ENCODE measurements at places on chromosomes 4 and X. TPM values are rescaled to one million over a fixed set of nuclear protein-coding genes. Genes with fewer than 3 reads are reported as not detected.

TMEM255A gene
- total RNA-seq: not detected

ANXA5 gene
- total RNA-seq: 402 TPM

FBXL5 gene
- 97.8 TPM for total RNA-seq

PNMA5 gene
- not detected for total RNA-seq

SLC39A8 gene
- total RNA-seq: 5.0 TPM

UGT2B10 gene
- total RNA-seq: not detected

RS1 gene
- total RNA-seq: not detected

VCX gene
- total RNA-seq: not detected

MFAP3L gene
- 5.4 TPM for total RNA-seq

HSFX4 gene
- not detected for total RNA-seq

TRPC5OS gene
- not detected for total RNA-seq

IL1RAPL1 gene
- 0.22 TPM for total RNA-seq

TCEAL6 gene
- total RNA-seq: not detected

GAGE12F gene
- not detected for total RNA-seq

HTT gene
- 34.3 TPM for total RNA-seq

CT45A5 gene
- total RNA-seq: not detected

GPR34 gene
- not detected for total RNA-seq

FRG2 gene
- not detected for total RNA-seq

BRS3 gene
- not detected for total RNA-seq

GLUD2 gene
- total RNA-seq: 0.79 TPM

SERTM2 gene
- not detected for total RNA-seq

TEX13B gene
- total RNA-seq: not detected

MAGEA10 gene
- total RNA-seq: not detected

GPRIN3 gene
- total RNA-seq: 0.65 TPM

TDO2 gene
- not detected for total RNA-seq

TLR7 gene
- total RNA-seq: not detected

ODAPH gene
- not detected for total RNA-seq

ANAPC4 gene
- 16.8 TPM for total RNA-seq

SFRP2 gene
- not detected for total RNA-seq

SLC2A9 gene
- 0.65 TPM for total RNA-seq

CTAG1A gene
- not detected for total RNA-seq

GABRE gene
- total RNA-seq: 7.6 TPM

YIPF7 gene
- not detected for total RNA-seq

SLC38A5 gene
- 4.2 TPM for total RNA-seq

PRIMPOL gene
- total RNA-seq: 6.5 TPM

FAT1 gene
- total RNA-seq: 0.60 TPM

TXK gene
- total RNA-seq: not detected

C4orf51 gene
- total RNA-seq: not detected

ERCC6L gene
- total RNA-seq: 0.60 TPM

ARHGEF6 gene
- 5.9 TPM for total RNA-seq

TRIM2 gene
- 15.7 TPM for total RNA-seq

RAB9B gene
- total RNA-seq: 0.65 TPM

SYN1 gene
- under 0.01 TPM for total RNA-seq

GSX2 gene
- total RNA-seq: not detected

ALAS2 gene
- total RNA-seq: not detected

NIPAL1 gene
- total RNA-seq: 0.20 TPM

FAM236A gene
- total RNA-seq: not detected

BGN gene
- 15.3 TPM for total RNA-seq

ZNF718 gene
- total RNA-seq: 2.2 TPM

OCIAD2 gene
- total RNA-seq: 87.3 TPM

NDNF gene
- 0.44 TPM for total RNA-seq

UGT2A1 gene
- total RNA-seq: not detected

TCEANC gene
- total RNA-seq: 3.2 TPM

NKX3-2 gene
- total RNA-seq: under 0.01 TPM

NAT8L gene
- total RNA-seq: under 0.01 TPM
